ENCODE measurements at places on chromosomes 7 and 10.

- no peak for DNase-seq
Measured at GRCh38 chr7:46725136-46725535, 804.1 kb upstream of the IGFBP3 start.

DNA sequence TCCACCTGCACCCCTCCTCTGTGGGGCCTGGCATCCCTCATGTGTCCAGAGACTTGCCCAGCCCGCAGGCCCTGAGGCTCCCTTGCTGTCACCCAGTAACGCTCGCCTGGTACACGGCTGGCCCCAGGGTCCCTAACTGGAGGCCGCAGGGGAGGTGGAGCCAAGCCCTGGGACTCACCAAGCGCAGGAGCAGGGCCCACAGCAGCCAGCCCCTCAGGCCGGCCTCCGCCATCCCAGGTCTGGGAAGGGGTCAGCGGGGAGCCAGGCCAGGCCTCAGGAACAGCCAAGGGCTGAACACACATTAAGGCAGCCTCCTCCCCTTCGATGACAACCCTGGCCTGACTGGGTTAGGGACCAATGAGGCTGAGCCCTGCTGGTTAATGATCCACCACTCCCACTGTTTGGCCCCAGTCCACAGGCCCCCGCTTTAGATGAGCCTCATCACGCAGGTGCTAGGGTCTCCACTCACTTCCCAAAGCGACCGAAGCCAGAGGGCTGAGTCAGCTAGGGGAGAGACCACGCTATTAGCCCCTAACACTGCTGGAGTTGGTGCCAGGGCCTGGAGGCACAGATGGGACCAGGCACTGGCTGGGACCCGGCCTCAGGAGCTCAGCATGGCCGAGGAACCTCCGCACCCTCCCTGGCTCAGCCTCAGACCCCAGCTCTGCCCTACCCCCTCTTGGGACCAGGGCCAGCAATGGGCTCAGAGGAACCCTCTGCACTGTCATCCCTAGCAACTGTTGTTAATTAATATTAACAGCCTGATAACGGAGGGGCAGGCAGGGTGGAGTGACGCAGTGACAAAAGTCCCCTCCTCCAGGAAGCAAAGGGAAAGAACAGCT lies at the start of gene NPC1L1:
Gene NPC1L1 (minus strand): TSS at position 303 of the 842 bp plus-strand sequence. CDS start 71 bp downstream, at position 232.
- no peak for DNase-seq

- DNase-seq = no peak
Measured at GRCh38 chr7:133770863-133771492, 356.2 kb upstream of the LRGUK start.

DNA sequence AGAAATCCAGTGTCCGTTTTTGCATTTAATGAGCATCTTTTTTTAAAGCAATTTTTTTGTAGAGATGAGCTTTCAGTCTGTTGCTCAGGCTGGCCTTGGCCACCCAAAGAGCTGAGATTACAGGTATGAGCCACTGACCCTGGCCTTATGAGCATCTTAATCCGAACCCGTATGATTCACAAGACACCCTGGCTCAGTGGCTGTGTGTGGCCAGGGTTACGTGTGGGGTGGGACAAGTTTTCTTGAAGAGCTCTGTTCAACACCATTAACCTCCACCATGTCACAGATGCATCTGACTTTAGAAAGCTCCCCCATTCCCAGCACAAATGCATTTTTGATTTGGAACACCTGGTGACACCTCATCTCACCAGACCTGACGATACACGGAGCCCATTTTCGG lies 166.5 kb upstream of the PITRM1 start:
- no peak for DNase-seq

- DNase-seq = no peak
Measured at GRCh38 chr10:30368065-30368718, 19.1 kb upstream of the MTPAP start.

GRCh38 chr7:74029991-74030415 lies 2.0 kb downstream of the ELN start:
- no peak for DNase-seq

DNA sequence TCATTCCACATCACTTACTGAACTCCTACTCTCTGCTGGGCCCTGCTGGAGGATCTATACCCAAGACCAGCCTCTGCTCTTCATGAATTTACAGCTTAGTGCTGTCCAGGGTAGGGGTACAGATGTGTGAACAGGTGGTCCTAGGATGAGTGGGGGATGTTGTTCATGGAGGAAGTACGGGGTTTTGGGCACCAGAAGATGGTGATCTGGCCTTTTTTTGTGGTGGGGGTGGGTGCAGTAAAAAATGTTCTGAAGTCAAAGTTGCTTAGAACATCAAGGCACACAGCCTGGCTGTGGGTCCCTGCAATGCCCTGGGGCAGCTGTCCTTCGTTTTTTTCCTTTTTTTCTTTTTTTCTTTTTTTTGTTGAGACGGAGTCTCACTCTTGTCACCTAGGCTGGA lies 34.2 kb upstream of the GNA12 start:
- DNase-seq = no peak

DNA sequence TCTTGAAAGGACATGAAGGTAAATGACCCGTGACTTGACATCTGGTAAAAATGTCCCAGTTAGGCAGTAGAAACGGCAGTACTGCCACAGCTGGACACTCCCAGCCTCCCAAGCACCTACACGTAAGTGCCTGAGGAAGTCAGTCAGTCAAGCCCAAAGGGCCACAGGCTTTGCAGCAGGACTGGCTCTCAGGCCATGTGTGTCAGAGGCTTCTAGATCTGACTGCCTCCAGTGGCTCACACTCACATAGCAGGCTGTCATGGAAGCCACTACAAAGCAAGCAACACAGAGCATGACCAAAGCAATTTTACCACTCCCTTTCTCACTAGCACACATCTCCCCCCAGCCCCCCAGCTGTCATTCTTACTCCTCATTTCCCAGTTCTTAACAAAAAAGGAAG lies 17.8 kb upstream of the CCNJ start:
- no peak for DNase-seq

DNA sequence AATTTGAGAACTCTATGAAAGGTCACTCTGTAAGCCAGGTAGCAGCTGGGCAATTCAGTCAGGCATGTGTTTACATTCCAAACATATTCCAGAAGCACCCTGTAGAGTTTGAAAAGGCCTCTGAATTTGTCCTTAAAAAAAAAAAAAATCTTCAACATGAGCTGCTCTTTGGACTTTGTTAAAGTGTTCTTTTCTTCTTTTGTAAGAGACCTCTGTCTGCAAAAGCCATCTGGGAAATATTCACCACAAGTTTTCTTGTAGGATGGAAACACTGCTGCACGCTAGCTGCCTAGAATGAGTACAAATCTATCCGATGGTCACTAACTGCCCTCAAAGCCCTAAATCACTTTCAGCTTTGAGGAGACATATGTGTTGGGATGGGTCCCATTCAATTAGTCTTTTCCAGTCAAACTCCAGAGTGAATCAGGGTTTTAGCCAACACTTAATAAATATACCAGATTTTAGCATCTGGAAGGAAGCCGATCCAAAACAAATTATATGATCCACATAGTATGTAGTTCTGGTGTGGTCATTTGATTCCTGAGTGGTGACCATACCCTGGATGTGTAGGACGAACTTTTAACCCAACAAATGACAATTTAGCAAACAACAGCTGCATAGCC lies 85.9 kb downstream of the CD36 start:
- DNase-seq = no peak

- DNase-seq = no peak
Measured at GRCh38 chr7:95595746-95596197, 544 bp downstream of the PDK4 start.

GRCh38 chr10:47372726-47373125 lies 11.4 kb downstream of the ZNF488 start:
- DNase-seq = no peak

DNA sequence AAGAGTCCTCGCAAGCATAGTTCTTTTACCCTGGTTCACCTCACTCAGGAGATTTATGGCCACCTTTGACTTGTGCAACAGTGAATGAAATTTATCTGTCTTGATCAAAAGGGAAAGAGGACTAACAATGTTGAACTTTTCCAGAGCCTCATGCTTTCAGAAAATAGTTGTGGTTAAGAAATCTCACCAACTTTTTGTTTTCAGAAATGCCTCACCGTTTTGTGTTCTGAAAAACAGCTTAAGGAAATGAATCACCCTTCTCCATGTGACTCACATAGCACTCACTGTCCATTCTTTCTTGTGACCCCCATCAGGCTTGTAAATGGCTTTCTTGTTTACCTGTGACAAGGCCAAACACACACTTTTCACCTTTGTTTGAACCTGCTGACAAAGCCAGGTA lies 148.6 kb upstream of the FAM3C start:
- no peak for DNase-seq

GRCh38 chr10:44589181-44589943 lies 204.5 kb upstream of the CXCL12 start:
- DNase-seq = no peak

- DNase-seq = no peak
Measured at GRCh38 chr7:117774943-117775342, 98.3 kb downstream of the CTTNBP2 start.

DNA sequence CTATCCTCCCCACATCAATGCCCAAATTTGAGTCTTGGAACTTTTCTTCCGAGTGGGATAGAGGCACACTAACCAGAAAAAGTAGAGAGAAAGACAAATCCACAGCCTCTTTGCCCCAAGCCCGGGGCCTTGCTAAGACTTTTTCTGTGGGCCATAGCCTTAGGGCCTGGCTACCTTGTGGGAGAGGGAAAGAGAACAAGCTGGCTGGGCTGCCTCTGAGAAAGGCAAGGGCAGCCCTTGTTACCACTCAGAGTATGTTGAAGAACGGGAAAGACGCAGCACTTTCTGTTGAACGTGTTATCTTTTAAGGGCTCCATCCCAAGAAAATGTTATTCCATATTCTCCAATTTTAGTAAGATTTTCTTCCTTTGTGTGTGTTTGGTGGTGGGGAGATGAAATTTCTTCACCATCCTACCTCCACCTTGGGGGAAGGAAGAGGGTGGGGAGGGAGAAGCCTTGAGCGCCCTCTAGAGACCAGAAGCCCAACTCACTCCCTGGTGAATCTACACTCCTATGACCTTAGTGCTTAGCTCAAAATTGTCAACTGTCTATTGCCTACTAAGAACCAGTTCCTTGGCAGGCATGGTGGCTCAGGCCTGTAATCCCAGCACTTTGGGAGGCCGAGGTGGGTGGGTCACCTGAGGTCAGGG lies 3.9 kb upstream of the NRF1 start:
- DNase-seq = peak; percentile 14

- DNase-seq = no peak
Measured at GRCh38 chr10:130230036-130230435, 93.8 kb downstream of the GLRX3 start.

DNA sequence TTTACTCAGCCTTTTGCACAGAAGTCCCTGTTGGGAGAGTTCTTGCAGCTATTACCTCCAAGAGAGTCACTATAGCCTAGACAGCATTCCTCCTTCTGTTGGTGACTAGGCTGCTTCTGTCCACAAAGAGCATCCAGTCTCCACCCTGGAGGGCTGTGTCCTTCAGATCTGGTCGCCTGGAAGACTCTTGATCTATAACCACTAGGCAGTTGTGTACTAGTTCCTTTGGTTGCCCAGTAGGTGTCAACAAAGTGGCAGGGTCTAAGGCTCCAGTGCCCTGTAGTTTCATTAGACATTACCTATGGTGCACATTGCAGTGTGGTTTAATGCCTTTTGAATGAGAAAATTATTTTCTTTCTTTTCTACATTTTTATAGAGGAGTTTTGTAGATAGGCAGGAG lies 11.3 kb upstream of the AKR1C2 start:
- no peak for DNase-seq

- DNase-seq = no peak
Measured at GRCh38 chr10:1644191-1644711, 93.1 kb downstream of the ADARB2 start.

DNA sequence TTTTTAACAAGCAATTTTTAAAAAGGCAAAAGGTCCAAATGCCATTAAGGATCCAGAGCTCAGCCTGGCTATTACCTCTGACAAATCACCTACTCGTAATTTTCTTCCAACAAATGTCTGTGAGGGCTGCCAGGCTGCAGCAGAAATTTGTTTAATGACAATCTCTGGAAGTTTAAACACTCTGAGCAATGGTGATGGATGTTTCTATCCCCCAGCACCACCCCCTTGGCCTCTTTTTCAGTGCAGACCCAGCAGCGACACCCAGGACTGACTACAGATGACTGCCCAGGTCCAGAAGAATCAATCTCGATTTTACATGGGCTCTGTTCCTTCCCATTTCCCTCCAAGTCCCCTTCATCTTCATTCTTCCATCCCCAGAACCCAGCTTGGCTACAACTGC lies 201.4 kb upstream of the AOAH start:
- DNase-seq = no peak

GRCh38 chr7:81510122-81510521 lies 259.7 kb downstream of the HGF start:
- DNase-seq = no peak

- no peak for DNase-seq
Measured at GRCh38 chr7:123538189-123538714, 3.9 kb upstream of the IQUB start.

DNA sequence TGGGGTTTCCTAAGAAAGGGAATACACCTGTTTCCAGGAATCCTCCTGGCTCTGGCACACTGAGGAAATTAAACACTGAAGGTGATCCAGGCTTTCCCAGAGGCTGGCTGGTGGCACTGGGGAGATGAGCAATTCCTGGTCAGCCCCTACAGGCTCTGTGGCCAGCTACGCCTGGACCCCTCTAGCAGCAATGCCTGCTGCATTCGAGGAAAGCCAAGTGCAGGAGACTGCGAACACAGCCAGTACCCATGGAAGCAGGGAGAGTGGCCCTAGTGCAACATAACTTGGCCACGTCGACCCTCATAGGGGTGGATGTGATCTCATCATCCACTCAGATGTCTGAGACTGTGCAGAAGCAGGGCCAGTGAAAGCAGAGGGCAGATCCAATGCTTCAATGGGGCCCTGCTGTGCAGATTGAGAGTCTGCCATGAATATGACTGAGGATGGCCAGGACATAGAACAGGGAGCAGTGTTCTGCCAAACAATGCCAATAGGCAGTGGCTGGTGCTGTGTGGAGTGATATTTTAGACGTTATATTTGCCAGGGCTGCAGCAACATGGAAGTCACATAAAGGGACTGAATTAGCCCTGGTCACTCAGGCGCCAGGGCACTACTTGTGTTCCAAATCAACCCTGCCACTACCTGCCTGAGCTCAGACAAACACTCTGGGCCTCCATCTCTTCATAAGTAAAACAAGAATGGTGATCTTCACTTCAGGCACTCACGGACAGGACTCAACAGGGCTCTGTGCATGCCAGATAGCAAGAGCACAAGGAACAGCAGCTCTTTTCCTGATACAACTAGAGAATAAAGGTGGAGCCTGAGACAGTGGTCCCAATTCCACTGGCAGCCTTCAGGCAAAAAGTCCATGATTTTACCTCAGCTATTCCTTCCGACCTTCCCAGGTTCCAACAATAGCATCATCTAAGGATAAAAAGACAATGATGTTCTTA lies 2.4 kb downstream of the ZNF488 start:
- no peak for DNase-seq

- DNase-seq = peak; percentile 71
Measured at GRCh38 chr7:30478349-30479201, at the start of gene NOD1. NOD1 (minus strand) TSS chr7:30478784; CDS start chr7:30456921, 21,863 bp downstream.
